ENCODE measurements at places on chromosomes 12 and 14.
A peak's percentile ranks its signal among the peaks of the same experiment; 100 is the strongest.

GRCh38 chr12:27754795-27755194, 25.2 kb upstream of the KLHL42 start:
- DNase-seq, result no peak

DNA sequence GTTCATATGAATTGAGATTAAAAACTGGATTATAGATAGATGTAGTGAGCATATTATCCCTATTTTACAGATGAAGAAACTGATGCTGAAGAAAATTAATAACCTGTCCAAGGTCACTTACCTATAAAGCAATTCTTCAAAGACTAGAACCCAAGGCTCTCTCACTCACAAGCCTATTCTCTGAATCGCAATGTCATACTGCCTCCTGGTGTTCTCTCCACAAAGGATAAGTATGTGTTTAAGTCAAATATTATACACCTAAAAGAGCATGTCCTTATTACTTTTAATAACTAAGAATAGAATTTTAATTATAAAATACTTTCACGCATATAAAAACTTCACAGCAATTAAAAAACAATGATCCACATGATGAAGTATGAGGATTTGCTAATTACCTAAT, 721.3 kb upstream of the USP15 start:
- no peak for DNase-seq

DNA sequence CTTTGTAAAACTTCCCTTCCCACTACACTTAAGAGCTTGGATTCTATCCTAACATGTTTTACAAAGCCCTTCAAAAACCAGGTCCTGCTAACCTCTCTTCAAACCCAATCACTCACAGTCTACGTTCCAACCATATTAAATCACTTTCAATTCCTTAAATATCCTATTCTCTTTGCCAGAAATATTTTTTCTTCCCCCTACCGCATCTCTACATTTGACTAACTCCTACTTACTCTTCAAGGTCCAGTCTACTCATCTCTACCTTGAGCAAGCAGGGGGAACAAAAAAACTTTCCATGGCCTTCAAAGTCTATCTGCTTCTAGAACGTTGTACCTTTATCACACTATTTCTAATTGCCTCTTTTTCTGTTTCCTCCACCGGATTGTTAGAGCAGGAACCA, 6.1 kb downstream of the ERGIC2 start:
- DNase-seq, result no peak

DNA sequence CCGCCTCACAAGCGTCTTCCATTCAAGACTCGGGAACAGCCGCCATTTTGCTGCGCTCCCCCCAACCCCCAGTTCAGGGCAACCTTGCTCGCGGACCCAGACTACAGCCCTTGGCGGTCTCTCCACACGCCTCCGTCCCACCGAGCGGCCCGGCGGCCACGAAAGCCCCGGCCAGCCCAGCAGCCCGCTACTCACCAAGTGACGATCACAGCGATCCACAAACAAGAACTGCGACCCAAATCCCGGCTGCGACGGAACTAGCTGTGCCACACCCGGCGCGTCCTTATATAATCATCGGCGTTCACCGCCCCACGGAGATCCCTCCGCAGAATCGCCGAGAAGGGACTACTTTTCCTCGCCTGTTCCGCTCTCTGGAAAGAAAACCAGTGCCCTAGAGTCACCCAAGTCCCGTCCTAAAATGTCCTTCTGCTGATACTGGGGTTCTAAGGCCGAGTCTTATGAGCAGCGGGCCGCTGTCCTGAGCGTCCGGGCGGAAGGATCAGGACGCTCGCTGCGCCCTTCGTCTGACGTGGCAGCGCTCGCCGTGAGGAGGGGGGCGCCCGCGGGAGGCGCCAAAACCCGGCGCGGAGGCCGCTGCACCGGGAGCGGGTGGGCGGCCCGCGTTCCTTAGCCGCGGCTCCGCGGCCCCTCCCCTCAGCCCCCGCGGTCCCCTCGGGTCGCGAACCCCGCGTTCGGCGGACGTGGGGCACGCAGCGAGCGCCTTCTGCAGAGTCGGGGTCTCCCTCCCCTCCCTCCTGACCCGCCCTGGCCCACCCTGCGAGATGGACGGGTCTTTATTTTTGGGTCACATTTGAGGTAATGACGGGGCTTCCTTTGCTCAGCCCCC, at the start of gene UBC:
Gene UBC, minus strand, starts transcription at position 259 of the 847 bp plus-strand sequence. CDS start 879 bp downstream, outside the sequence.
- DNase-seq, result peak; percentile 82

GRCh38 chr14:44720707-44721106, 213.6 kb upstream of the FSCB start:
- DNase-seq, result no peak

GRCh38 chr12:123134826-123135225, 16.1 kb downstream of the PITPNM2 start:
- DNase-seq, result no peak

GRCh38 chr12:83573671-83574070, 887.0 kb downstream of the TMTC2 start:
- no peak for DNase-seq

DNA sequence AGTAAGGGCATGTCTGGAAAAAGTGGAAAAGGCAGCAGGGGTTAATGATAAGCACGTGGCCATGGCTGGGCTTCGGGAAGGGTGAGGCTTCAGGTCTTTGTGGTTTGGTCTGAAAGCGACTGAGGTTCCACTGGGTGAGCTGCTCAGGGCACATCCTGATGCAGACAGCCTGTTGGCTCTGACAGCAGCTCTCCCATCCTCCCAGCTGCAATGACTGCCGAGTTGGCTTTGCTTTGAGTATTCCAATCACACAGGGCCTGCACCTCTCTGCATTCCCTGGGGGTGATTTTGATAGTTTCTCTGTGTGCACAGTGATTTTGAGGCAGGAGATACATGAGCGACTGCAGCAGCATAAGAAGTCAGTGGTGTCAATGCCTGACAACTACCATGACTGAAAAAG, 390.7 kb downstream of the APAF1 start:
- no peak for DNase-seq

DNA sequence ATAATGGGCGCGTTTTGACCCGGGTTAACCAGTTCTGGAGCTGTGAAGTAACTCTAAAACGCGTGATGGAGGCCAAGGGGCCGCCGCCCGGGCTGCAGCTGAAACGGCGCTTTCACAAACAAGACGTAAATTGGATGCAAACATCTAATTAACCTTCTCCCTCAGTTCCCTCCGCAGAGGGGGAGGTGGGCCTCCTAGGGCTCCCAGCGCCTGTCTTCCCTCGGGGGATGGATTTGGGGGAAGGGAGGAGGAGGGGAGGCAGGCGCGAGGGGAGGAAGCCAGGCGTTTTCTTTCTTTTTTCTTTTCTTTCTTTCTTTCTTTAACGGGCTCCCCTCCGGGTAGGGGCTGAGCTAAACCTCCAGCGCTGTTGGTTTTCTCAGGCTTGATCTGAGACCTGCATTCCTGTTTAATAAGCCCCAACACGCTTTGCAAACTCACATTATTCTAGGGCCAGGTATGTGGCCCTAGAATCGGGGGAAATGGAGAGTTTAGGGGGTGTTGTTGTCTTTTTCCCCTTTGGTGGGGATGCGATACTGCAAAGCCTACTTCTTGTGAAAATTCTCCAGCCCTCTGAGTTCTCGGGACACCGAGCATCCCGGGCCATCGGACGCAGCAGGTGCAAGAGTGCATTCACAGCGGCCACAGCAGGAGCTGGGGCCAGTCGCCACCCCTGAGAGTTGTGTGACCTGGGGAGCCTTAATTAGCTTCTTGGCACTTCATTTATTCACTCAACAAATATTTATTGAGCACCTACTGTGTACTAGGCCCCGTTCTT, 43.6 kb upstream of the LHX5 start:
- DNase-seq, result no peak

DNA sequence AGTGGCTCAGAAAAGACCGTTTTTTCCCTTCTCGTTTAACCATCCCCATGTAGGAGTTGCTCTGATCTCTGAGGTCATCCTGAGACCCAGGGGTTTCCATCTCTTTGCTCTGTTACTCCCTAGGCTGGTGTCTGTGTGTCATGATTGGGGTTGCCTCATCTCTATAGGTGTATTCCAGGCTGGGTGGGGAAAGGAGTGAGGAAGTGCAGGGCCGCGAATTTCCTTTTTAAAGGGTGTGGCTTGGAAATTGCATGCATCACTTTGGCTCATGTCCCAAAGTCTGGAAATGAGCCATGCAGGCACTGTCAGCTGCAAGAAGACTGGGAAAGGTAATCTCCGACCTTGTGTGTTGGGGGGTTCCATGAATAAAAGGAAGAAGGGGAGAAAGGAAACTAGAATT, 201.9 kb downstream of the AACS start:
- no peak for DNase-seq

GRCh38 chr12:83408851-83409250, 722.1 kb downstream of the TMTC2 start:
- DNase-seq, result no peak

DNA sequence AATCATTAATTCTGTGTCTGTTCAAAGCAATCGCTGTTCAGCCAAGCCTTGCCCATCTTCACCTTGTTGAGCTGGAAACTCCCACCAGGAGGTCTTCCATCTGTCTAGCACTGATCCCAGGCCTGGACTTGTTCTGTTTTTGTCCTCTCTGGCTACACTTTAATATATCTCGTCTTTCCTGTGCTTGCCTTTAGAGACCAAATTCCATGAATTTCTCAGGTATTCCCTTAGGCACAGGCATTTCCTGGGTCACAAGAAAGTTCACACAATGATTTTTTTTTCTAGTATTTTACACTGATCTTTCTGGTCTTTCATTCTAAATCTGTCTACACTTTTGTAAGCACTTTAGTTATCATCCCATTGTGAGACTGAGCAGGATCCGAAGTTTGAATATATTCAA, 116.4 kb upstream of the CCND2 start:
- no peak for DNase-seq

- peak; percentile 66 for DNase-seq
These were observed 473.1 kb downstream of the TMEM121 start for GRCh38 chr14:105999361-106000028.

DNA sequence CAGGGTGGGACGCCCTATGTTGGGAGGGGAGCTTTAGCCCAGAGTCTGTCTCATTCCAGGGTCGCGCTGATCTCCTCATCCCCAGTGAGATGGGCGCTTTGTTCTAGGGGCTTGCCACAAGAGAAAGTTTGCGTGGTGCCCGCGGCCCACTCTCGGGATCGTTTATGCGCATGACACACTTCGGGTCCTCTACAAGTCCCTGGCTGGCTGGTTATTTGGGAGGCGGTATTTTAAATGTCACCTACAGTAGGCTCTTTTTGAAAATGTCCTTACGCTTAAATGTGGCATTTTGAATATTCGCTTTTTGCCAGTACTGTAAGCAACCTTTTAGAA, 541 bp downstream of the GOLT1B start:
- no peak for DNase-seq

DNA sequence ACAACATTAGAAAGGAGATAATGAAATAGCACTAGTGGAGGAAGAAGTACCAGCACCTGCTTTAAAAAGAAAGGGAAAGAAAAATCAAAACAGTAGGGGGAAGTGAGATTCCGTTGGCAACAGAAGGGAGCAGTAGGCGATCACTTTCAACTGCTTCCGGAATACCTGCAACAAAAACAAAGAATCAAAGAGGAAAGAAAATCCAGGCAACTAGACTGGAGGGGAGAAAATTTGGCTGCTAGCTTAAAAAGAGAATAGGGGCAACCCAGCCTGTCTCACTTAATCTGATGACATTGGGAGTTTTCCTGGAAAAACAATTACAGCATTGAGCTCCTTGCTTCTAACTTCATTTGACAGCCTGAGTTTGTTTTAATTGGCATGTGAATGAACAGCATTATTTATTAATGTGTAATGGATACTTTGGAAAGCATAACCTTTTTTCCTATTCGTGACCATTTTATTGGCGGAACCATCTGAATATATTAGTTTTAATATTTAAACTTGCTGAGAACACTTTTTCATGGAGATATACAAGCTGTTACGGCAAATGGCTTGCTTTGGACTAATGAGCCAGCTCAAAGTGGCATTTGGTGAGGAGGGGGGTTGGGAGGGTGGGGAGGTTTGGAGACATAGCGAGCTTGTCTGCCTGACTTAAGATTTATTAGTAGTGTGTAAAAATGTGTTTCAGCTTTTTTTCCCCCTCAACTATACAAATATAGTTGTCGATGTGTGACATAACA, 2.5 kb upstream of the DACT1 start:
- DNase-seq, result no peak

- DNase-seq, result no peak
These were observed 17.2 kb downstream of the FAM186B start for GRCh38 chr12:49588281-49588680.

DNA sequence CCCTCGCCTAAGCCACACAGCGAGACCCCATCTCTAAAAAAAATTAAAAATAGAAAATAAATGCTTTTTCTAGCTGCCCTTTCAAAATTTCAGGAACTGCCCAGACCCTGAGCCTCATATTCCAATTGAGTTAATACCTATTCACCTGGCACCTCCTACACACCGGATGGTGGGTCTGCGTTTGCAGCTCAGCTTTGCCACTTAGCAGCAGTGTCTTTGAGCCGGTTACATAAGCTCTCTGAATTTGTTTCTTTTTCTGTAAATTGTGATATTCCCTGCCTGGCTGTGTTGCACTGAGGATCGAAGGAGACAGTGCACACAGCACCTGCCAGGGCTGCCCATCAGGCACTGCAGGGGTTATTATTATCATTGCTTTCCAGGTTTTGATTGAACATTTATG, 125.6 kb downstream of the EML1 start:
- DNase-seq, result no peak

DNA sequence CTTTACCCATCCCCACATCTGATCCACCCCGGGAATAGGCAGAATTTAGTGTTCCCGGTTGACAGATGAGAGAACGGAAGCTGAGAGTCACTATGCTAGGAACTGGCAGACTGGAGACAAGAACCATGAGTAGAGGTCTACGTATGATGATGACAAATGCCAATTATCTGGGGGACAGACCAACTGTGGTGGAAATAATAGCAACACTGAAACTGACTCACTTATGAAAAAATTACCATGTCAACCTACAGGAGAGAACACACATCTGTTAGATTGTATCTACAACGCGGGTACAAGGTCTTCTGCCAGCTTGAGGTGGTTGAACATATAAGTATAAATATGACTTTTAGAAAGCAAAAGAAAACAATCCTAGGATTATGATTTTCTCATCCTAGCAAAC, 15.4 kb upstream of the SELPLG start:
- no peak for DNase-seq

DNA sequence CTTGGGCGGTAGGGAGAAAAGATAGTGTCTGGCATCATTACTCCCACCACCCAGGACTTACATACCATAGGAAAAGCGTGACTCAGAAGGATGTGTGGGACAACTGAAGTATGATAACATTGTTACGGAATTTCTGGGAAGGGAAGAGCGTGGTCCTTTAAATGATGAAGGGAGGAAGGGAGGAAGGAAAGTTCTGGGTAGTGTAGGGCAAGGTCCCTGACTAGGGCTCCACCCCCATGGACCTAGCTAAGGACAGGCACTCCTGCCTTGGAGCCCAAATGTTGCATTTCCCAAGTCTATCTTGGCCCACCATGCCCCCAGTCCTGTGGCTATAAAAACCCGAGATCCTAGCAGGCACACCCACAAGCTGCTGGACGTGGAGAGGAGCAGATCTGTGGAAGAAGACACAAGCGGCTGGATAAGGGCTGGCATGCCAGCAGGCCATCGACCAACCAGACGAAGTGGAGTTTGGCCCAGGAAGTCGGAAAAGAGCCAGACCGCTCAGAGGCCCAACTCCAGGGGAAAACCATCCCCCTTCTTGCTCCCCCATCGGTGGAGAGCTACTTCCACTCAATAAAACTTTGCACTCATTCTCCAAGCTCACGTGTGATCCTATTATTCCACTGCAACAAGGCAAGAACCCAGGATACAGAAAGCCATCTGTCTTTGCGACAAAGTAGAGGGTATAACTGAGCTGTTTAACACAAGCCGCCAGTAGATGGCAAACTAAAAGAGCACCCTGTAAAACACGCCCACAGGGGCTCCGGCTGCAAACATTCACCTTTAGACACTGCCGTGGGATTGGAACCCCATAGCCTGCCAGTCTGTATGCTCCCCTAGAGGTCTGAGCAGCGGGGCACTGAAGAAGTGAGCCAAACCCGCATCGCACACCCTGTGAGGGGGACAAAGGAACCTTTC, 23.0 kb upstream of the RAB21 start:
- DNase-seq, result no peak

Measured in T-helper 22 cell (primary cell).